NCI-H1048 (cell line): ENCODE measurements at places on chromosomes 12 and 14.

- DNase-seq, result no peak
These were observed 149.1 kb downstream of the KLHL28 start for GRCh38 chr14:44812672-44813071.

DNA sequence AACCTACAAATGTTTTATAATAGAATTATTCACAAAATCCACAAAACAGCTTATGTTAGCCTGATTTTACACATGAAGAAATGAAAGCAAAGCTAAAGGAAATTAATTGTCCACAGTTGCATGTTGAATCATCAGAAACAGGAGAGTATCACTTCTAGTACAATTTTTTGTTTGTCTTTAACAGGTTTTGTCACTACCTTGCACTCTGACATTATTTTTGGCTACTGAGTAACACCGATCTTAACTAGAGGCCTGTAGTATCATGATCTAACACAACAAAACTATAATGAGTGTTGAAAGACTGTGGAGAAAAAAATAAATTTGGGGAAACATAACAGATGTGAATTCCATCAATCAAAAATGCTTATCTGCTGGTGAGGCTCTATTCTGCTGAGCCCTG, 60.1 kb downstream of the TAOK3 start:
- no peak for DNase-seq

DNA sequence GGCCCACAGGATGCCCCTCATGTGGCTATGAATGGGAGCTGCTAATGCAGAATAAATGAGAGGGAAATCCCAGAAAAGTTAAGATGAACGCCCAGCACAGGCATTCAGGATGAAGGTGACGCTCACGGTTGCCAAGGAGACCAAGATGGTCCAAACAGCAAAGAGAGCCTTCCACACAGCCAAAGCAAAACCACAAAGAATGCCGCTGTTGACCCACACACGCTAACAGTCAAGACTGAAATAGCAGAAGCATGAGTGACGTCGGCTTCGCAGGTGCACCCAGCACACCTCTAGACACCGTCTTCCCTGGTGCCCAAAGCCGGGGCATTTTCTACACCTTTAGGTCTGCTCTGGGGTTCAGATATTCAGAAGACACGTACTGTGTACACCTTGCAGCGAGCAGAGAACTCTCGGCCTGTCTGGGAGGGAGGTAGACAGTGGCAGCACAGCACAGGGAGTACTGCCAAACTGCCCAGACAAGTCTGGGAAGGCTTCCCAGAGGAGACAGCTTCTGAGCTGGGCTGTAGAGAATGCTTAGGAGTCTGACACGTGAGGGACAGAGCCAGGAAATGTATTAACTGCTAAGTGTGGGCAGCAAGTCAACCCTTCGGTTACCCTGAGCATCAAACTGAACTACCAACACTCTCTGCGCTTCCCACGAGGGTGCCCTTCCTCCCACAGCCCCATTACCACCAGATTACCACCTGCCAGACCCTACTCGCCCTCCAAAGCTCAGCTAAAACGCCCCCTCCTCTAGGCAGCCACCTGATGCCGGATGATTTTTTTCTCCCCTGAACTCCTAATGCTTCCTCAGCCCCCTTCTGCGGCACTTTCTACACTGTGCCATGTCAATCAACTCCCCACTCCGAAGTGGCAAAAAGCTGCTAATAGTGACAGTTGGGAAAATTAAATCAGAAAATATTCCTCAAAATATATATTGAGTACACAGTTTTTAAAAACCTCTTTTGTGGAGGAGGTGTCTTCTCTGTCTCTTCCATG, 50.1 kb downstream of the CCDC88C start:
- no peak for DNase-seq

- no peak for DNase-seq
These were observed 62.4 kb downstream of the UBR7 start for GRCh38 chr14:93269341-93270068.

GRCh38 chr12:109999983-110000505, 814 bp downstream of the ANKRD13A start:
- no peak for DNase-seq

DNA sequence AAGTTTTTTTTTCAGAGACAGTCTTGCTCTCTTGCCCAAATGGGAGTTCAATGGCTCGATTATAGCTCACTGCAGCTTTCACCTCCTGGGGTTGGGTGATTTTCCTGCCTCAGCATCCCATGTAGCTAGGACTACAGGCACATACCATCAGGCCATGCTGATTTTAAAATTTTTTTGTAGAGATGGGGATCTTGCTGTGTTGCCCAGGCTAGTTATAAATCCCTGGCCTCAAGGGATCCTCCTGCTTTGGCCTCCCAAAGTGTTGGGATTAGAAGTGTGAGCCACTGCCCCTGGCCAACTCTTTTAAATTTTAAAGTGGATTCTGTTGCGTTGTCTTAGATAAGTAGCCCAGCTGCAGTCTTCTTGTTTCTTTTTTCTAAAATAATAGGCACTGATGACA, 115.8 kb downstream of the RAD51B start:
- no peak for DNase-seq

DNA sequence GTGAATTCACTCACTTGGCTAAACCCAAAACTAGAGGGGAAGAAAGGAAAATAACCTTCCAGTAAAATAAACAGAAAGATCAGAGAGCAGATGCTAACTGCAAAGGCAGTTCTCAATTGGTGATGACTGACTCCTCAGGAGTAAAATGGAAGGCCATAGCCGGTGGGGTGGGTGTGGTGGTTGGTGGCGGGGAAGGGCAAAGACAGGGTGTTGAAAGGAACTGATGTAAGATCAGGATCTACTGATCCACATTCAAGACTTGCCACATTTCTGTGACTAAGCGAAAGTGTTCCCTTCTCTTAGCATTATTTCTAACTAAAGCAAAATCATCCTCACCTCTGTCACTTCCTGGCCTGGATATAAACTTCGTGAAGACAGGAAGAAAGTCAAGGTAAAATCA, 26.3 kb upstream of the TC2N start:
- no peak for DNase-seq

- DNase-seq, result no peak
These were observed 350.7 kb downstream of the RMST start for GRCh38 chr12:97813301-97813700.

GRCh38 chr14:79598339-79598738, 613.0 kb downstream of the DIO2 start:
- DNase-seq, result no peak

- DNase-seq, result no peak
These were observed 11.5 kb downstream of the DUSP16 start for GRCh38 chr12:12551115-12551514.

GRCh38 chr14:82626156-82627066, 1092.8 kb upstream of the SEL1L start:
- DNase-seq, result no peak

- no peak for DNase-seq
These were observed 21.4 kb downstream of the SLC6A13 start for GRCh38 chr12:241266-241665.

- no peak for DNase-seq
These were observed 173.3 kb upstream of the RASSF8 start for GRCh38 chr12:25785134-25785533.

GRCh38 chr14:90523961-90524875, 127.4 kb downstream of the CALM1 start:
- no peak for DNase-seq

GRCh38 chr12:13592063-13592942, 389.1 kb downstream of the GRIN2B start:
- no peak for DNase-seq

GRCh38 chr14:22769369-22769768, 2.9 kb downstream of the OXA1L start:
- DNase-seq, result no peak
